ENCODE measurements at places on chromosomes 6 and 20. TPM values are rescaled to one million over a fixed set of nuclear protein-coding genes. Genes with fewer than 3 reads are reported as not detected.

GRCh38 chr6:124958759-124959354, 3.4 kb upstream of the RNF217 start:
- no peaks in the 10 kb centered on the region for H3K36me3 ChIP-seq
- H3K4me1 ChIP-seq = peaks cover 9% of the 10 kb centered on the region
- no peak overlapping the region for H3K27ac ChIP-seq

DNA sequence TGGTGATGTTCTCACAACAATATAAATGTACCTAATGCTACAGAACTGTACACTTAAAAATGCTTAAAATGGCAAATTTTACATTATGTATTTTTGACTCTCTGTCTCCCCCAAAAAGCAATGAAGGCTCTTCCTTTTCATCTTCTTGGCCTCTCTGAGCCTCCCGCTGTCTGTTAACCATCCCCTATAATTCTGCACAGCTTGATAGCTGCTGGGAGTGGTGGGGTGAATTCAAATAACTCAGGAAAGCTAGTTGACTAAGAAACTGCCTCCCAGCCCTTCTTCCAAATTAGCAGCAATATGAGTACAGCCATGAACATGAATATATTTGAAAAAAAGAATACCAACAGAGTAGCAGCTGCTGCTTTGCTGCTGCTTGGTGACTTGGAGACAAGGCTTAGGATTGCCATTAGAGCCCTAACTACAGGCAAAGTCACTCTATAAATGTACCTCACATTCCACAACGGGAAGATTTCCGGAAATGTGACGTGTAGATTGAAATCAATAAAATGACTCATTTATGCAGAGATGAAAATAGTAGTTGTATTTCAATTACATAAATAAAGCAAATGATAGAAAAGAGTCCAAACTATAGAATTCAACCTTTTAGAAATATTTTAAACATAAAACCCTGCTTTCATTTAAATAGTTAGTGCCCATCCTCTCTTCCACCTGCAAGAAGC, 200.1 kb upstream of the HEY2 start:
- H3K36me3 ChIP-seq = no peaks in the 10 kb centered on the region
- no peaks in the 10 kb centered on the region for H3K27me3 ChIP-seq
- no peak overlapping the region for H3K4me3 ChIP-seq

DNA sequence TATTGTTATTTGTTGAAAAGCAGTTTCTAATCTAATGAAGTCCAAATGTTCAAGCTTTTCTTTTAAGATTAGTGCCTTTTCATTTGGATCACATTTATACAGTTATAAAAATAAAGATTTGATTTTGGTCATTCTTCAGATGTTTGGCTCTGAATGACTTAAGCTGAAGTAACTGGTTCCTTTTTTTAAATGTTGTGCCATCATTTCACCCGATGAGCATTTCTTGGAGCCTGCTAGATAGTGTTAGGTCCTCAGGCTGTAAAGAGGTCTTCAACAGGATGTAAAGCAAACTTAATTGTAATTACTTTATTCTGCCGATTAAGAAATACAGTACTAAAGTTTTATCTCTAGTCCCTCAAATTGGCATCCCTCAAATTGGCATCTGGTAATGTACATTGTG, 41.2 kb upstream of the ASIP start:
- peaks cover 6% of the 10 kb centered on the region for H3K4me1 ChIP-seq
- H3K27me3 ChIP-seq = no peaks in the 10 kb centered on the region
- H3K4me3 ChIP-seq = no peak overlapping the region
- no peak overlapping the region for H3K27ac ChIP-seq

GRCh38 chr20:62707921-62708521, 615 bp upstream of the NTSR1 start:
- DNase-seq = peak; percentile 73
- peaks cover 9% of the 10 kb centered on the region for H3K4me1 ChIP-seq
- H3K4me3 ChIP-seq = peak overlapping the region; percentile 74

GRCh38 chr6:4928426-4928825, 75.4 kb downstream of the RPP40 start:
- DNase-seq = no peak
- H3K27ac ChIP-seq = no peak overlapping the region
- no peak overlapping the region for H3K4me3 ChIP-seq
- no peaks in the 10 kb centered on the region for H3K36me3 ChIP-seq
- H3K4me1 ChIP-seq = peaks cover 39% of the 10 kb centered on the region
- peaks cover 3% of the 10 kb centered on the region for H3K27me3 ChIP-seq

GRCh38 chr20:48259456-48259855, 474.2 kb upstream of the SULF2 start:
- H3K36me3 ChIP-seq = peaks cover 12% of the 10 kb centered on the region
- peaks cover 5% of the 10 kb centered on the region for H3K27me3 ChIP-seq
- peaks cover 8% of the 10 kb centered on the region for H3K4me1 ChIP-seq
- no peak overlapping the region for H3K27ac ChIP-seq

- H3K4me3 ChIP-seq = no peak overlapping the region
- no peaks in the 10 kb centered on the region for H3K4me1 ChIP-seq
- no peaks in the 10 kb centered on the region for H3K27me3 ChIP-seq
- H3K27ac ChIP-seq = no peak overlapping the region
- H3K36me3 ChIP-seq = no peaks in the 10 kb centered on the region
These were observed 394.6 kb upstream of the PTCHD4 start for GRCh38 chr6:48505621-48506020.

DNA sequence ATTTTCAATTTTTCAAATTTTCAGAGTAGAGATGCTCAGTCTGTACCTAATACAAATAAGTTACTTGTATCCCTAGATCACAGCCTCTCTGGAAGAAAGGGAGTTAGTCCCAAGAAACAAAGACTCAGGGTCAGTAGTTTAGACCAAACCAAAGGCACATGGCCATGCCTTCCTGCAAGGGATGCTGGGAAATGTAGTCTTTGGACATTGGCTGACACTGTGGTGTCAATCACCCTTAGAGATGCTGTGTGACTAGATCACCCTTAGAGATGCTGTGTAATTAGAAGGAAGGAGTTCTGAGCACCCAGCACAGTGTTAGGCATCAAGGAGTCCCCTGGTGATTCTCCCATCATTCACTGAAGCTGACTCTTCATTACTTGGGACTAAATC, 202.1 kb downstream of the NFATC2 start:
- H3K4me1 ChIP-seq = no peaks in the 10 kb centered on the region
- H3K36me3 ChIP-seq = peaks cover 13% of the 10 kb centered on the region
- no peak for DNase-seq
- H3K27ac ChIP-seq = no peak overlapping the region
- no peak overlapping the region for H3K4me3 ChIP-seq

DNA sequence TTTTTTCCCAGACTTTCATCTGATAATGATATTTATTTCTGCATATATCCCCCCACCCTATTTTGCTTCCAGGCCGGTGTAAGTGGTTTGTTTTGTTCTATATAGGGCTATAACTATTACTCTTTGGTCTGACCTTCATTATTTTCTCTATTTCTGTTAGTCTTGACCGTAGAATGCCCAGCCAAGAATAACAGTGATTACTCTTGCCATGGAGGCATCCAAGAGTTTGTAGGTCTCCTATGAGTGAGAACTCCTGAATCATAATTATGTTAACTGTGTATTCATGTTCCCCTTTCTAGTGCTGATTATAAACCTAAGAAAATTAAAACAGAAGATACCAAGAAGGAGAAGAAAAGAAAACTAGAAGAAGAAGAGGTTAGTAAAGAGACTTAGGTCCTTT, 52.2 kb downstream of the TOP1 start:
- H3K4me3 ChIP-seq = no peak overlapping the region
- no peaks in the 10 kb centered on the region for H3K36me3 ChIP-seq
- no peak overlapping the region for H3K27ac ChIP-seq

DNA sequence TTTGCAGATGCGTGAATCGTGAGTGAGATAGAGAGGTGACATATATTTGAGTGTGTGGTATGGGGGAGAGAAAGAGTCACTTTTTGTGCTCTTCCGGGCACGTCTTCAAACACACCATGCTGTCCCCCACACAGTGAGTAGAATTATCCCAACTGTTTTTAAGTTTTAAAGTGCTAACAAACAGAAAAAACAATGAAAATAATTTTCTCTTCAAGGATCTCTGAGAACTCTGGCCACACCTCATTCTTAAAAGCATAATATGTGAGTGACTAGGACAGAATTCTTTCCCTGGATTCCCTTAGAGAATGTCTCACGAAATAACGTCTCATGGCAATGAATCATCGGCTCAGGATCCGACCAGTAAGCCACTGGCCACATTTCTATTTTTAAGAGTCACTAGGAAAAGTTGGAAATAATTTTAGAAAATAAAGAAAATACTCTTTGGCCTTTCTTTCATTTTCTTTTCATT, 235.7 kb upstream of the ZNF217 start:
- H3K27me3 ChIP-seq = no peaks in the 10 kb centered on the region
- H3K27ac ChIP-seq = no peak overlapping the region
- H3K4me1 ChIP-seq = peaks cover 1% of the 10 kb centered on the region
- H3K4me3 ChIP-seq = no peak overlapping the region
- H3K36me3 ChIP-seq = no peaks in the 10 kb centered on the region

DNA sequence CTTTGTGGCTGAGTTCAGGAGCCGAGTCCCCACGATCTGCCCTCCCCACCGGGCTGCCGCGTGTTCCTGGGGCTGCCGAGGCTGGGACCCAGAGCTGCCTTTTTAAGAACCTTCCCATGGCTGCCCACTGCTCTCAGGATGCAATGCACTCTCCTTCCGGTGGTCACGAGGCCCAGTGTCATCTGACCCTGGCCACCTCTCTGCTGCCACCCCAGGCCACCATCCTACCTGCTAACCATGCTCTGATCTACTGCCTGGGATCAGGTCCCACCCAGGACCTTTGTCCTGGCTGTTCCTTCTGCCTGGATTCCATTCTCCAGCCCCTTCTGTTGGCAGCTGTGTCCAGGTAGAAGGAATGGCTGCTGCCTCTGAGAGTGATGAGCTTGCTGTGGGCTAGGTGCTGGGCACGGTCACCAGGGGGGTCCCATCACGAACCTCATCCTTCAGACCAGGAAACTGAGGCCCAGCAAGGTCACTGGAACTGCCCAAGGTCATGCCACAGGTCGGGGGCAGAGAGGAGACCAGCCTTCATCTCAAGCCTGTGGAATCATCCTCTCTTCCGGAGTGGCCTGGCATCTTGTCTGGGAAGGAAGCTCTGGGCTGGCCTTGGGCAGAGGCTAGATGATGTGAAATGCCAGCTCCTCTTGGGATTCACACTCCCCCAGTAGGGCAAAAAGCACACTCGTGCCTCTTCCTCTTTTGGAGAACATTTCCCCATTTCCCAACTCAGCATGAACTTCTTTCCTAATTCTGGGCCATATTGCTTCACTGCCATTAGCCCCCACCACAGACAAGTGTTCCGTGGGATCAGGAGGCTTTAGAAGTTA, 20.5 kb downstream of the PCK1 start:
- H3K4me3 ChIP-seq = no peak overlapping the region
- H3K36me3 ChIP-seq = no peaks in the 10 kb centered on the region
- no peak overlapping the region for H3K27ac ChIP-seq

DNA sequence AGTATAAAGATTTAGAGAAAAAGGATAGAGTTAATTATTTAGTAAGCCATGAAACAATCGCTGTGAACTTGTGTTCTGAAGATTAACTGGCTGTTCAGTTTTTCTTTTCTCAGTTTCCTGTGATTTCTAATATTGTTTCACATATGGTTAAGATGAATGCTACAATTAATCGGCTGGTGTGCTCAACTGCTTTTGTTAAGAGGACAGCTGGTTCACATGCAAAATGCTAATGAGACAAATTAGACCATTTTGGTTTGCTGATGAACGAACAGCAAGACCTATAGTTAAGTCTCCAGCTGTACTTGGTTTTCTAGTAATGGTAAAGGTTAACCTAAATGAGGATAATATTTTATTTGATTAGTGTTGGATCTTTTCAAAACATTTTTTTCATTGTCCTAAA, 10.8 kb upstream of the NHSL1 start:
- H3K27me3 ChIP-seq = peaks cover 3% of the 10 kb centered on the region
- DNase-seq = no peak
- peak overlapping the region; percentile 89 for H3K27ac ChIP-seq
- H3K36me3 ChIP-seq = no peaks in the 10 kb centered on the region
- peaks cover 46% of the 10 kb centered on the region for H3K4me1 ChIP-seq

- H3K4me3 ChIP-seq = no peak overlapping the region
- no peak for DNase-seq
- H3K36me3 ChIP-seq = peaks cover 46% of the 10 kb centered on the region
- H3K27ac ChIP-seq = no peak overlapping the region
These were observed 75.8 kb upstream of the RIN2 start for GRCh38 chr20:19682249-19682648.

UBE2C gene
- 33.0 TPM for total RNA-seq

- H3K4me1 ChIP-seq = no peaks in the 10 kb centered on the region
- H3K27ac ChIP-seq = no peak overlapping the region
- DNase-seq = no peak
- H3K36me3 ChIP-seq = peaks cover 14% of the 10 kb centered on the region
- H3K27me3 ChIP-seq = no peaks in the 10 kb centered on the region
These were observed 21.4 kb downstream of the GSTA2 start for GRCh38 chr6:52741872-52742271.

DNA sequence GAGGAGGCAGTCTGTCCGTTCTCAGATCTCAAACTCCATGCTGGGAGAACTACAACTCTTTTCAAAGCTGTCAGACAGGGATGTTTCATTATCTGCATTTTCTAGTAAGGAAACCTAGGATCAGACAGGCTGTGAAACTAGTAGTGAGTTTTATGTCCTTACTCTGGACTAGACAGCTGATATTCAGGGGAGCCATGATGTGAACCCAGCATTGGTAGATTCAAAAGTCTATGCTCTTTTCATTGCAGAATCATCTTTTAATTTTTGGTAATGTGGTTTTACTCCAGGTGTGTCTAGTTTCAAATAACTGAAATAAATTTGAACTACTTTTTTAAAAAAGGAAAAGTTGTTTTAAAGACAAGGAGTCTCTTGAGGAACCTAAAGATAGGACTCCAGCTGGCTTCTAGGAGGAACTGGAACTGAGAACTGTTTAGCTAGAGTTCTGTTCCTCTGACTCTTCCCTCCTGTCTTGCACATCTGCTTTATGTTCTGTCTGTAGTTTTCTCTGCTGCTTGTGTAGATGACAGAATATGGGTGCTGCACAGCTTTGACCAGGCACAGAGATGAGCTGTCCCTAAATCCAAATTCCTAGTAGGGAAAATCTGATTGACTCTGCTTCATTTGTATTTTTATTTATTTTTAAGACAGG, 27.8 kb upstream of the RNF144B start:
- no peak overlapping the region for H3K4me3 ChIP-seq
- H3K27ac ChIP-seq = no peak overlapping the region
- H3K27me3 ChIP-seq = peaks cover 1% of the 10 kb centered on the region
- no peak for DNase-seq
- H3K36me3 ChIP-seq = peaks cover 6% of the 10 kb centered on the region
- H3K4me1 ChIP-seq = no peaks in the 10 kb centered on the region

XKR7 gene
- total RNA-seq = 284 TPM

DNA sequence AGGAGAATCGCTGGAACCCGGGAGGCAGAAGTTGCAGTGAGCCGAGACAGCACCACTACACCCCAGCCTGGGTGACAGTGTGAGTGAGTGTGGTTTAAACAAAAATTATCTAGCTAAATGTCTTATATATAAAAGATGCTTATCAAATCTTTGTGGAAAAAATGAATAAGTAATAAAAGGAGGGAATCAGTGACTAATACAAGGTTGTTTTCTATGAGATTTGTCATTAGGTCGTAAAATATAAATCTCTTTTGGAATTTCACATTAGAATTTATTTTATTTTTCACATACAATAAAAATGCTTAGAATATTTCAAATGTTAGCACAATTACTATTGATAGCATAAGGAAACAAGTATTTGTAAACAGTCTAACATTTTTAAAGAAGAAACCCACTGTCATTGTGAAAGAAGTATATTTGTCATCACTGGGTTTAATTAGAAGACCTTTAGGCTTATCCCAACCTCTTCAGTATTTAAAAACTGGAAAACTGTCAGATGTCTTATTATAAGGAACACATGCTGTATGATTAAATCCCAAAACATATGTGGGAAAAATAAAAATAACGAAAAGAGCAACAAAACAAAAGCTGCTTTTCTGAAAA, 47.1 kb downstream of the ASCC3 start:
- H3K27me3 ChIP-seq = no peaks in the 10 kb centered on the region
- no peak overlapping the region for H3K4me3 ChIP-seq
- H3K27ac ChIP-seq = no peak overlapping the region
- peaks cover 4% of the 10 kb centered on the region for H3K36me3 ChIP-seq
- H3K4me1 ChIP-seq = peaks cover 4% of the 10 kb centered on the region

UST gene
- total RNA-seq = 11.2 TPM
